ENCODE measurements at places on chromosomes 3 and 15.
A peak's percentile ranks its signal among the peaks of the same experiment; 100 is the strongest.

- no peak for DNase-seq
These were observed 28.0 kb downstream of the WDR76 start for GRCh38 chr15:43854801-43855200.

GRCh38 chr3:126104742-126105605 lies 21.1 kb upstream of the SLC41A3 start:
- DNase-seq: no peak

GRCh38 chr3:62723166-62723913 lies 151.9 kb downstream of the CADPS start:
- DNase-seq: peak; percentile 53

DNA sequence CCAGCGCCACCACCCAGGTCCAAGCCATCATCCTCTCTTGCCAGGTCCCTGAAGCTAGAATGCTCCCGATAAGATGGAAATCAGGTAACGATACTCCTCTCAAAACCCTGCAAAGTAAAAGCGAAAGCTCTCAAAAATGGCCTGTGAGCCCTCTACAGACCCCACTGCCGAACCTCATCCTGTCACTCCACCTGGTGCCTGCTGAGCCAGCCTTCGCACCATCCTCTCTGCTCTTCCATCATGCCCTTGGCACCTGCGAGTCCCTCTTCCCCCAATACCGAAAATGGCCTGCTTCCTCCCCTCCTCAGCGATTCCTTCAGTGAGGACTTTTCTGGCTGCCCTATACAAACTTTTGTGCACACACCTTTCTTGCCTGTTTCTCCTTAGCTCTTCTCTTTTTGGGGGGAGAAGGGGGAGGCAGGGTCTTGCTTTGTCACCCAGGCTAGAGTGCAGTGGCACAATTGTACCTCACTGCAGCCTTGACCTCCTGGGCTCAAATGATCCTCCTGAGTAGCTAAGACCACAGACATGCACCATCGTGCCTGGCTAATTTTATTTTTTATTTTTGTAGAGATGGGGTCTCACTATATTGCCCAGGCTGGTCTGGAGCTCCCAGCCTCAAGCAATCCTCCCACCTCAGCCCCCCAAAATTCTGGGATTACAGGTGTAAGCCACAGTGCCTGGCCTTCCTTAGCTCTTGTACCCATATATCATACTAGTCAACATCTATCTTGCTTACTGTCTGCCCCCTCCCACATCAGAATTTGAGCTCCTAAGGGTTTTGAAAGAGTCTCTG lies 3.0 kb downstream of the IDH2 start:
- no peak for DNase-seq

DNA sequence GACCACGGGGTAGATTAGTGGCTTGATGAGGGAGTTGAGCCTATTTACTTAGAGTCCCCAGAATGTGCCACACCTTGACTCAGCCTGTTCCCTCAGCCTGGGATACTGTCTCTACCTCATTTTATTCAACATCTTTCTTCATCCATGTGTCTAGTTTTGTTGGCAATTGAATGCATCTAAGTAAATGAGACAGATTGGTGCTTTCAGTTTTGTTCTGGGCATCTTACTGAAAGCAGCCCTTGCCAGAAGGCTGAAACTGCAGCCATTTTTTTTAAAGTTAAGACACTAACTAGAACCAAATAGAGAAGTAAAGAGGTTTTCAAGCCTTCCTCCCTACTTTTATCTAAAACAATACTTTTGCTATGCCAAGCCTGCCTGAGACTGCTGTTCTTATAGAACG lies 246.8 kb downstream of the SLCO3A1 start:
- no peak for DNase-seq

DNA sequence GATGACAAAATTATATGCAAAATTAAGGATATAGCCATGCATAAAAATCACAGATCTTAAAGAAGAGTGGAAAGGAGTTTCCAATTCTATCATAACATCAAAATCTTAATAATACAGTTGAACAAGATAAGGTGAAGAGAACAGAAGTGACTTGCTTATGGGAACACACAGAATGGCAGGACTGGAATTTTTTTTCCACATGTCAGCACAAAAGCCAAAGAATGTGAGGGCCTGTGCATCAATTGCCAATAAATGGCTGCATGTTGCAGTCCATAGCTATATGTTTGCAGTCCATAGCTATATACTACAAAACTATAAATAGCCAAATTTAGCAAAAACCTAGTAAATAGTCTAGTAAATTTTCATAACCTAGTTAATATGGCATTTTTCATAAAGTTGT lies 10.4 kb upstream of the MB21D2 start:
- DNase-seq: no peak

DNA sequence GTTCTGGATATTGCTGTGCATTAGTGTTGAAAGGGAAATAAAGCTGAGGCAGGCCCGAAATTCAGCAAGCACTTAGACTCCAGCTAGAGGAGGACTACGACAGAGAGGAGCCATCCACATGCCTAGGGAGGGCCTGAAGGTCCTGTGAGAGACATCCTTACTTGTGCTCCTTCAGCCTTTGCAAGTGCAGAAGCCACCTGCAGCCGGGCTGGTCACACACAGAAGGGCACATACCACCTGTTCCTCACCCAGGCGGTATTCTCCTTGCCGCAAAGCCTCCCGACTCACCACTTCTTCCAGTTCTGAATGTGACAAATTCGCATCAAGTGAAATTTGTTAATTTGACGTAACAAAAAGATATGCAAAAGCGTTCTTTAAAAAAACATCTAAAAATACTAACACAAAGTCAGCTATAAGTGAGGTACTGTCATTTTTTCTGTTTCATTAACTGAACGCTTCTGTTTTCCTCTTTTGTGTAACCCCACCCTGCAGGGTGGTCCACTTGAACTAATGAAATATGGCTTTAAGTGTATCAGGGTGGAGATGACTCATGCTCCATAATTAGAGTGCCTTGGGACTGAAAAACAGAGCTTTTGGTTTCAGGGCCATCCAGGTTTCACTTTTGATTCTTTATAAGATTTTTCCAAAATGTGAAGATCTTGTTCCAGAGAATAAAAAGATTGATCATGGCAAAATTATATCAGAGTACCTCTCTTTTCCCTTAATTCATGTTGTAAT lies 467.9 kb upstream of the ATP11B start:
- DNase-seq: no peak

DNA sequence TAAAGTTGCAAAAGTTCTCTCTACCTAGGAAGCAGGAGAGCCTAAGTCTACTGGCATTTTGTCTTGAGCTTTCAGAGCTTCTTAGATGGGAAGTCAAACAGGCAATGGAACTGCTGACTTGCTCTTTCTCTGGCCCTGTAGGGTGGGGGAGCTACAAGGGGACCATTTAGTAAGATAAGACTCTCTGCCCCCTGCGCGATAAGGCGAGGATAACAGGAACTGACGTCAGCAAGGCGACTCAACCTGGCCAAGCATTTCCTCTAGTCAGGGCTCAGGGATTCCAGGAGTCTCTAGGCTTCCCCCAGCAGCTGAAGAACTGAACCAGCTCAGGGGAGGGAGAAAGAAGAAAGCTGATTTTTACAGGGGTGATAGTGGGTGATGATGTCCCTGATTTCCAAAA lies 5.8 kb downstream of the RARB start:
- no peak for DNase-seq

DNA sequence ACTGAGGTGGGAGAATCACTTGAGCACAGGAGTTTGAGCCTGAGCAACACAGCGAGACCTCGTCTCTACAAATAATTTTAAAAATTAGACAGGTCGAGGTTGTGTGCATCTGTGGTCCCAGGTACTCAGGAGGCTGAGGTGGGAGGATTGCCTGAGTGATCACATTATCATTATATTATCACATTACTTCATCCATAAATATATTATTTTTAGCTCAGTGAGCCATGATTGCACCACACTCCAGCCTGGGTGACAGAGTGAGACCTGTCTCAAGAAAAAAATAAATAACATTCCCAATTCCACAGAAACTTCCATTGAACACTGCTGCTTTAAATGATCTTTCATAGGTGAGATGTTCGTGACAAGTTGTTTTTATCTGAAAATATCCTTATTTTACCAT lies 21.8 kb downstream of the GABPB1 start:
- no peak for DNase-seq

GRCh38 chr3:88211096-88211890 lies 61.5 kb downstream of the C3orf38 start:
- DNase-seq: no peak

DNA sequence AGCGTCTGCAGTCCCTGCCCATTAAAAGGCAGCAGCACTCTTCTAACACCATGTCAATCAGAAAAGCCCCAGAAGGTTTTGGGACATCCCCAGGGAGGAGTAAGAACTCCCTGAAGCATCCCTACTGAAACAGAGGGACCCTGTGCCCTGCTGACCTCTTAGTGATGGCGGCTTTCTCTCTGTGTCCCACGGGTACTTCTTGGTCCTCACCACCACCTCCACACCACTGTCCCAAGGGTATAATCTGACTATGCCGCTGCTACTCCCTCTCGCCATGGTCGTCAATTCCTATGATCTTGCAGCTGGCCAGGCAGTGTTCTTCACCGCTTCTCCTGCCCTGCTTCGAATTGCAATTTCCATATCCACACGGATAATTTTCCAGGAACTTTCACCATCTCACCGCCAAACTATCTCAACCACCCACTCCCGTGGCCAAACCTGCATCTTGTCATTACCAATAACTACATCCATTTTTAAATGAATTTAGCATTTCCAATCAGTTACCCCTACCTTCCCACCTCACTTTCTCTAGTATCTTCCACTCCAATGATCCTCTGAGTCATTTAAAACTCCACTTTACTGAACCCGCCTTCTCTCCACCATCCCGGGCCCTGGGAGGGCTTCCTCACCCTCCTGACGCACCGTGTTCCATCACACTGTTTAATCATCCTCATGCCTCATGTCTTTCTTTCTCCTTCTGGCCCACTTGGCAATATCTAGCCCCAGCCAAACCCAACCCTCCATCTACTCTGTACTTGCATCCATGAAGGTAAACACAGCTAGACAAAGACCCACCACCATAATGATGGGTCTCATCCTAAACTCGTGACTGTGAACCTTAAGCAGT lies 23.7 kb downstream of the PRR23E start:
- DNase-seq: no peak

DNA sequence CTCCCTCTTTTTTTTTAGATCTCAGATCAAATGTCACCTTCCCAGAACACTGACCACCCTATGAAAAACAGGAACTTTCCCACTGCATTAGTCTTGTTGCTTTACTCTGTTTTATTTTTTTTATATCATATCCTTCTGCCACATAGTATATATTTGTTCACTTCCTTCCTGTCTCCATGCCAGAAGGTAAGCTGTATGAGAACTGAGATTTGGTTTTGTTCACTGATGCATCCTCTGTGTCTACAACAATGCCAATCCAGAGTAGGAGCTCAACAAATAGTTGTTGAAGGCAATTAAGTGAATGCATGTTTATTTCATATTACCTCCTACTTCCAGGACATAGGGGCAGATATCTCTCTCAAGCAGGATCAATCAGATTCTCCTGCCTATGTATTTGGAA lies 114.4 kb downstream of the TPRG1 start:
- DNase-seq: no peak

GRCh38 chr3:123347691-123348264 lies 101.1 kb downstream of the ADCY5 start:
- no peak for DNase-seq
